ENCODE measurements at places on chromosomes 13 and 19.

DNA sequence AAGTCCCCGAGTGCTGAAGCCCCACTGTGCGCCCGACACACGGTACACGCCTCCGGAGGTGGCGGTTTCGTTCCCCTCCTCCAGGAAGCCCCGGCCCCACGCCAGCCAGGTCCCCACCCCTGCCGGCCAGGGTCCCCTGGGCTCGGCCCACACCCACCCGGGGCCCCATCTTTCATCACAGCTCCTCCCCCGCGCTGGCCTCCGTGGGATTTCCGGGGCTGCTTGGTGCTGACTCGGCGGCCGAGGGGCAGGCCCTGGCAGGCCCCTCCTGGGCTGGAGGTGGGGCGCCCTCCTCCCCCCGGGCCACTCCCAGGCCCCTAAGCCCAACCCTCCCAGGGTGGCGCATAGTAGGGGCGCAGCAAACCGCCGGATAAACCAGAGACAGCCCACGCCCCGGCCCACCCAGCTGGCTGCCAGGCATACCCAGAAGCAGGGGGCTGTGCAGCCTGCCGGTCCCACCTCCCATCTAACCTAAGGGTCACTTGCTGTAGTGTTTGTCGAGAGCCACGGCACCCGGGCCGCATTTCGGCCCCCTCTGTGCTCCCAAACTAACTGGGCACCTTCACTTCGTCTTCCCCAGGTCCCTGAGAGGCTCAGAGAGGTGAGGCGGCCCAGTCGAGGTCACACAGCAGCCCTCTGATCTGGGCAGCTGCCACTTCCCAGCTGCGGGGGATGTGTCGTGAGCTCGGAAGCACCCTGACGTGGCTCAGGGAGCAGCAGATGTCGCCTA lies 6.6 kb downstream of the ZBTB7A start:
- no peak for DNase-seq

- peak; percentile 12 for DNase-seq
These were observed 10.6 kb upstream of the KIR2DL4 start for GRCh38 chr19:54792814-54793213.

- peak; percentile 73 for DNase-seq
These were observed 64.3 kb downstream of the CACNA1A start for GRCh38 chr19:13441810-13442512.

GRCh38 chr13:28890712-28891111 lies 70.6 kb downstream of the MTUS2 start:
- no peak for DNase-seq

- no peak for DNase-seq
These were observed 12.4 kb downstream of the MAST3 start for GRCh38 chr19:18109733-18110608.

- DNase-seq: no peak
These were observed 651 bp upstream of the POLR1D start for GRCh38 chr13:27621116-27621365.

GRCh38 chr19:10603084-10603872 lies 16.2 kb upstream of the AP1M2 start:
- peak; percentile 81 for DNase-seq

DNA sequence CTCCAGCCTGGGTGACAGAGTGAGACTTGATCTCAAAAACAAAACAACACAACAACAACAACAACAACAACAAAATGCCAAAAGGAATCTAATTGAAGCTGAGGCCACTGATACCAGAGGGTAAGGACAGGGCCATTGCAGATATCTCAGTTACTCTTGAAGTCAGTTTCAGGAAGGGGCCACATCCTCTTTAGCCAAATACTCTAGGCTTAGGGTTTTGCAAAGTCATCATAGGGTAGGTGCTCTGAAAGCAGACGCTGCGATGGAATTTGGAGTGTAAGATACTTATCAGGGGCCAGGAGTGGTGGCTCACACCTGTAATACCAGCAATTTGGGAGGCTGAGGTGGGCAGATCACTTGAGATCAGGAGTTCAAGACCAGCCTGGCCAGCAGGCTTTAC lies 46.6 kb upstream of the UBAC2 start:
- no peak for DNase-seq

DNA sequence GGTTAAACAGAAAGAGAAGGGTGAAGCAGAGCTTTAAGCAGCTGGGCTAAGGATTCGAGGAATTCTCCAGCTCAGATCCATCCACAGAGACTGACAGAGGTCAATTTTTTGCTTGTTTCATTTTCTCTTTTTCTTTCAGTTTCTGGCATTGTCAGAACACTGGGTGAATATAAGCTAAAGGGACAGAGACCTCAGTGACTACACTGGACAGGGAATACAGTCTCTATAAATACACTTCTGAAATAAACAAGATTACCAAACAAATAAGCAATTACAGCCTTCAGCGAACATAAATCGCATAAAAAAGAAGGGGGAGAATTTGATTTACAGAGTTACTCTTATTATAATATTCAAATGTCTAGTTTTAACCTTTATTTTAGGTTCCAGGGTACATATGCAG lies 3.7 kb upstream of the ZNF441 start:
- no peak for DNase-seq

GRCh38 chr19:3803986-3804385 lies 17.8 kb upstream of the MATK start:
- no peak for DNase-seq

GRCh38 chr19:31575846-31576335 lies 226.7 kb upstream of the TSHZ3 start:
- DNase-seq: no peak

GRCh38 chr19:33207040-33207620 lies 13.0 kb downstream of the LRP3 start:
- no peak for DNase-seq

- no peak for DNase-seq
These were observed 32.2 kb upstream of the FBL start for GRCh38 chr19:39878398-39878797.

GRCh38 chr13:30192320-30193093 lies 114.8 kb downstream of the KATNAL1 start:
- DNase-seq: no peak

DNA sequence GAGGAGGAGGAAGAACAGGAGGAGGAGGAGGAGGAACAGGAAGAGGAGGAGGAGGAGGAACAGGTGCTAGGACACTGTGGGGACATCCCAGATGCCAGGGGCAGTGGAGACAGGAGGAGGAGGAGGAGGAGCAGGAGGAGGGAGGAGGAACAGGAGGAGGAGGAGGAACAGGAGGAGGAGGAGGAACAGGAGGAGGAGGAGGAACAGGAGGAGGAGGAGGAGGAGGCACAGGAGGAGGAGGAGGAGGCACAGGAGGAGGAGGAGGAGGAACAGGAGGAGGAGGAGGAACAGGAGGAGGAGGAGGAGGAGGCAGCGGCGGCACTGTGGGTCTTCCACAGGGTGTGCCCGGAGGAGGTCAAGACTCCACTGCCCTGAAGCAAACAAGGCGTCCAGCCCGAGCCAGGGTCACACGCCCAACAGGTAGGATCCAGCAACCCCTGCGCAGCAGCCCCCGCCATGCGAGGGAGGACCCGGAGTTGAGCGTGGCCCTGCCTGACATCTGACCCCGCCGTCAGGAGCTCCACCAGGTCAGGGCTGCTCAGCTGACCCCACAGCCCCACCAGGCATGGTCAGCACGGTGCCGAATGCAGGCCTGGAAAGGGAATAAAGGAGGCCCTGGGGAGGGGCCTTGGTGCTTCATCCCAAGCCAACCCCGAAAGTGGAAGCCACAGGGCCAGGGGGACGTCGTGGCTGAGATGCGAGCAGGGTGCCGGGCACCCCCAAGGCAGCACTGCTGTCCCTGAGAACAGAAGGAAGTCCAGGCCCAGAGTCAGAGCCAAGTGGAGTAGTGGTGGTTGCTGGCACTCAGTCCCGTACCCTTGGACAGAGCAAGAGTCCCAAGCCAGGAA lies 9.2 kb downstream of the SBNO2 start:
- no peak for DNase-seq

GRCh38 chr13:45718063-45718462 lies 15.9 kb downstream of the CBY2 start:
- DNase-seq: no peak

GRCh38 chr19:6632002-6632621 lies 37.8 kb downstream of the TNFSF14 start:
- peak; percentile 74 for DNase-seq

DNA sequence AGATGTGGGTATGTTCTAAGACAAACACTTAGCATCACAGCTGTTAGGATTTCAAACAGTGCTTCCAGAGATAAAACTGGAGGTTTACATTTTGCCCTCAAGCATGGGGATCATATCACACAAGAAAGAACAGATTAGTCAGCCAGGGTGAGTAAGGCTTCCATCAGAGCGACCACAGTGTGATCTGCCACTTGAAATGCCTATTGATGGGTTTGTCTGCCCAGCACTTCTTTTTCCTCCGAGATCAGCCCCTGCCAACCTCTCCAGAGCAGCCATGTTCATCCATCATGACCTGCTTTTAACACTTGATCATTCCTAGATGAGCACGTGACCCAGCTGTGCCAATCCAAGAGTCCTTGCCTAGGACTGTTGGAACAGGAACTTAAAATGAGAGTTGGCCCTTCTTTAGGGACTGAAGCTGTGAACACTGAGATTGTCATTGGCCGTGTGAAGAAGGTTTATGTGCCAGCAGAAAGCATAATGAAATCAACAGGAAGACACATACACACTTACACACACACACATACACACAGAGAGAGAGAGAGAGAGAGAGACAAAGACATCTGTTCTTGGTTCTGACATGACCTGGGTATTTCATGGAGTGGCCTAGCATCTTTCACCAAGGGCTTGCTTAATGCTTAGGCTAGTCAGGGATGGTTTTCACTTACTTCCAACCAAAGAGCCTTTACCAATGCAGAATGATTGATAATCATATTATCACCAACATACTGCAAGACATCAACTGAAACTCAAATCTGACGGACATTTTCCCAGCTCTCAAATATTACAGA lies 5.2 kb upstream of the CEBPG start:
- DNase-seq: no peak

- DNase-seq: no peak
These were observed 60.8 kb upstream of the IPO5 start for GRCh38 chr13:97892717-97893116.

- no peak for DNase-seq
These were observed 114.6 kb downstream of the TDRD3 start for GRCh38 chr13:60511637-60512036.

GRCh38 chr19:14476673-14477401 lies 1.7 kb upstream of the PTGER1 start:
- no peak for DNase-seq

GRCh38 chr19:12574036-12574435 lies 22.8 kb upstream of the ZNF564 start:
- DNase-seq: peak; percentile 57

DNA sequence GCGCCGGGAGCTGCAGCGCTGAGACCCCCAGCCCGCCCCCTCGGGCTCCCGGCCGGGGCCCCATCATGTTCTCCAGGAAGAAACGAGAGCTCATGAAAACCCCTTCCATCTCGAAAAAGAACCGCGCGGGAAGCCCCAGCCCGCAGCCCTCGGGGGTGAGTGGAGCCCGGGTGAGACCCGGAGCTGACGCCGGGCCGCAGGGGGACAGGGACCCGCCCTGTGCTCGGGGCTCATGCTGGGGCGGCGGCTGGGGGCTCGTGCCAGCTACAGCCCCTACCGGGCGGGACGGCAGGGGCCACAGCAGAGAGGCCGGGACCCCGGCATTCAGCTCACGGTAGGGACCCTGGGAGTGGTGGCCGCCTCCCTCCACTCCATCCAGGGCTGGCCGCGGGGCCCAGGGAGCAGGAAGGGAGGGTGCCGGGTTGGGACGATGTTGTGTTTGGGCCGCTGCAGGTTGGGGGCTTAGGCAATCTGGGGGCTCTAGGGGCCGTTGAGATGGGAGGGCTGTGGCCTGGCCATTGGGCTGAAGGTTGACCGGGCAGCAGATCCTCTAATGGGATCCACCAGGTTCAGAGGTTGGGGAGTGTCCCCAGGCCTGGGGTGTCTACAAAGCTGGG lies 482 bp downstream of the ARHGAP45 start:
- DNase-seq: peak; percentile 70

GRCh38 chr13:91586609-91587008 lies 188.2 kb downstream of the GPC5 start:
- DNase-seq: no peak

DNA sequence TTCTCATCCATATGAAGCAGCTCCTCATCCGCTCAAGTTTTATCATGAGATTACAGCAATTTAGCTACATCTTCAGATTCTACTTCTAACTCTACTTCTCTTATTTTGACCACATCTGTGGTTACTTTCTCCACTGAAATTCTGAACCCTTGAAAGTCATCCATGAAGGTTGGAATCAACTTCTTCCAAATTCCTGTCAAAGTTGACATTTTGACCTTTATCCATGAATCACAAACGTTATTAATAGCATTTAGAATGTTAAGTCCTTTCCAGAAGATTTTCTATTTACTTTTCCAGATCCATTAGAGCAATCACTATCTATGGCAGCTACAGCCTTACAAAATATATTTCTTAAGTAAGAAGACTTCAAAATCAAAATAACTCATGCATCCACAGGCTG lies 421.7 kb upstream of the GPC6 start:
- DNase-seq: no peak

DNA sequence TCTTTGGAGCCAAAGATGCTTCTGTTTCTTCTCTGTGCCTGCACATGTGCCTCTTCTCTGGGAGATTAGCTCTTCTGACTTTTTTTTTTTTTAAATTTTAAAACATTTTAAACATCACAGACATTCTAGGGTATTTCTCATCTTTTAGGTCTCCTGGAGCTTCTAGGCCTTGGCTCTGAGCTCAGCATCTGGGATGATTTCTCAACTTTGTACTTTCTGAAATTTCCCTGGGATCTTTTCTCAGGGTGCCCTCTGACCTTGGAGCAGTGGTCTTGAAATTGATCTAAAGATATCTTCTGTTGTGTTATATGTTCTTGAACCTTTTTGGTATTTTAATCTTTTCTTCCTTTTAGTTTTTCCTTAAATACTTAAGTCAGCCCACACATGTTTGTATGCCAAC lies 6.2 kb downstream of the WASF3 start:
- DNase-seq: no peak

- DNase-seq: peak; percentile 93
These were observed at the start of gene SAMD1 for GRCh38 chr19:14090509-14091080. Gene SAMD1 (minus strand): TSS chr19:14090751.
